HT-29 (cell line): ENCODE measurements at places on chromosomes 16 and 17.

DNA sequence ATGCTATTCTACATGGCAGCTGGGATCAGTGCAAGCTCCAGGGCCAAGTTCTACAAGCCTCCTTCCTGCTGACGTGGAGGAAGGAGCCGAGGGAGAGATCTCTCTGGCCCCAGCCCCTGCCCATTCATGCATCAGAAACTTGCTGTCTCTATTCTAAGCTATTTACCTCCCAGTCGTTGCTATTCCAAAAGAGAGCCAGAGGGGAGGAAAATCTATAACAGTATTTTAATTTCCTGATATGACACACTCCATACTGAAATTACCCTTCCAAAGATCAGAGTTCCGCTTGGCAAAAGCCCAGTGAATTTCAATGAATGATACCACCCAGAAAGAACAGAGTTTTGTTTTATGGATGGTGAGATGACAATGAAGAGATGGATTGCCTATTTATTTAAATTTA lies 133.4 kb downstream of the GRIN2A start:
- DNase-seq, result no peak

DNA sequence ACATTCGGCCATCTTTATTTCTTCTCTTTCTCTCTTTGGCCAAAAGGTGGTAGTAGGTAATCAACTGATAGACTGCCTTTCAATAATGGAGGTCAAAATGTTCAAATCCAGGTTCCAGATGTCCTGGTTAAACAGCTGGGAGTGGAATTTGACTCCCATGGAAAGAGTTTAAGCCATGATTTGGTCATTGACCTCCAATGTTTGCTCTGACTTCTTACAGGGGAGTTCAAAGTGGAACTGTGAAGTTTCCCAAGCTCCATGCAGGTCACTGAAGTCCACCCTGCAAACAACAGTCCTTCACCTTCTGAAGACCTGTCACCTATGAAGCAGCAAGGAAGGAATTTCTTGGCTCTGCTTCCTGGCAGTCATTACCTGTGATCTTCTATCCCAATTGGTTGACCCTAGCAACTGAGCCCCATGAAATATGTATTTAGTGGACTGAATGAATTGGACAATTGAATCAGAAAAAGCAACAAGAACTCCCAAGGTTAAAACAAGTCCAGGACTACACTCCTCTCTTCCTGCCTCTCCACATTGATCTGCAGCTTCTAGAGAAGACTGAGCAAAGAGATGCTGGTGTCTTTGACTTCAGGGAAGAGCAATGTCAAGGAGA lies 28.0 kb upstream of the SOX9 start:
- DNase-seq, result no peak

DNA sequence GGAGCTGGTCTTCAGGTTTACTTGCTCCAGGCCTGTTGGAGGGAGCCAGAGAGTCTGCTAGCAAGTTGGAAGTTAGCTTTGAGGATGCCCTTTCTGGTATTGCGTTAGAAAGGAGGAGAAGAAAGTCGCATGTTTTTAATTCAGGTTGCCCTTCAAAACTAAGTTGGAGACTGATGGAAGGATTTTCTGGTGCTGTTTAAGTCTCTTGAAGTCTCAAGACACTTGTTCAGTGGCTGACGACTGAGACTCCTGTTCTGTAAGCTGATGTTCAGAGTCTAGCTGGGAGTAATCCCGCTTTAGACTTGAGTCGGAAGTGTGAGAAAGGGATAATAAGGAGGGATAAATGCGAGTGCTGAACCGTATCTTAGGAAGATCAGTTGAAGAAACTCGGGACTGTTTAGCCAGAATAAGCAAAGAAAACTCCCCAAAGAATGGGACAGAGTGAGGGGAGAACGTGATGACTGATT lies 740 bp downstream of the AATF start:
- peak; percentile 79 for DNase-seq

GRCh38 chr16:3152277-3152990 lies 17.6 kb downstream of the ZNF213 start:
- DNase-seq, result peak; percentile 97

DNA sequence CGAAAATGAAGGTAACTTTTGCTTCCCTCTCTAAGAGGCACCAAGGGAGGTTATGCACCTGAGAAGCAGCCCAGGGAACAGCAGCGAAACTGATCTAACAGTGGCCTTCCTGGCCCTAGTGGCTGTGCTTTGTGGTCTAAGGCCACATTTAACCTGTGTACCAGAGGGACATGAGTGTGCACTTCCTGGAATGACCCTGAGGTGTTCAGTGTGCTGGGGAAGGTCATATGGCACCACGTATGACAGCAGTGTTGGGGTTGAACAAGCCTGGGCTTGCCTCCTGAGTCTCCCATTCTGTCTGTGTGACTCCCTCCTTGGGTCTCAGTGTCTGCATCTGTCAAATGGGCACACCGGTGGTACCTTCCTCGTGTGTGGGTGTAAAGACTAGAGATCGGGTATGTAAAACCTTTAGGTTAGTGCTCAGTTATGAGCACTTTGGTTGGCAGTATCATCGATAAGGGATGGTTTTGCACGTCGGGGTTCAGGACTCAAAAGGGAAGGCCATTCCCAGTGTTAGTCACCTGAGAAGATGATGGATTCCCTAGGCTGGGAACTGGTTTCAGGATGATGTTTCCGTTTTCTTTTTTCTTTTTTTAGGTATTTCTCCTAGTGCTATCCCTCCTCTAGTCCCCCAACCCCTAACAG lies 31.9 kb downstream of the PLCG2 start:
- no peak for DNase-seq

GRCh38 chr16:66948837-66949225 lies 12.2 kb upstream of the CES3 start:
- DNase-seq, result no peak

GRCh38 chr16:48602356-48603014 lies 7.5 kb downstream of the N4BP1 start:
- DNase-seq, result no peak

DNA sequence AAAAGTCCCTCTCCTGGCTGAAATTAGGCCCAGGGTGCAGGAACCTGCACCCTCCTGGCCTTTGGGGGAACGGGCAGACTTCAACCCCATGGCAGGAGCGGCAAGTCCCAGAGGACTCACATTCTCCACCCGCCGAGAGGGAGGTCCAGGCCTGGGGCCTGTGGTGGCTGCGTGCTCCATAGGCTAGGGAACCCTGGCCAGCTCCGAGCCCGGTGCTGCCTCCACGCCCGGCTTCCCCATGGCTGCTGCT lies 130 bp downstream of the CCDC78 start:
- DNase-seq, result no peak

DNA sequence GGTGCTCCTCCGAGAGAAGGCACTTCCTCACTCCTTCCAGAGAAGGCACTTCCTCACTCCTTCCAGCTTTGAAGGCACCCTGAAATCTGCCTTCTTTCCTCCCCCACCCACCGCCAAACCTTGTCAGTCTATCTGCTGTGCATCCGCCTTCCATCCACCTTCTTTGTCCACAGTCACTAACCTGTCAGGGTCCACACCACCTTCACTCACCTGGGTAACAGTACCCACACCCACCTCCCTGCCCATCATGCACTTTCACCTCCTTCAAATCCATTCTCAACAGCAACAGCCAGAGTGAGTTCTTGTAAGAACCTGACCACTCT lies 5.2 kb downstream of the CCDC102A start:
- DNase-seq, result no peak

- DNase-seq, result no peak
Measured at GRCh38 chr17:71710816-71711215, 410.0 kb upstream of the SOX9 start.

- DNase-seq, result no peak
Measured at GRCh38 chr16:67386861-67387455, 6.3 kb downstream of the TPPP3 start.

DNA sequence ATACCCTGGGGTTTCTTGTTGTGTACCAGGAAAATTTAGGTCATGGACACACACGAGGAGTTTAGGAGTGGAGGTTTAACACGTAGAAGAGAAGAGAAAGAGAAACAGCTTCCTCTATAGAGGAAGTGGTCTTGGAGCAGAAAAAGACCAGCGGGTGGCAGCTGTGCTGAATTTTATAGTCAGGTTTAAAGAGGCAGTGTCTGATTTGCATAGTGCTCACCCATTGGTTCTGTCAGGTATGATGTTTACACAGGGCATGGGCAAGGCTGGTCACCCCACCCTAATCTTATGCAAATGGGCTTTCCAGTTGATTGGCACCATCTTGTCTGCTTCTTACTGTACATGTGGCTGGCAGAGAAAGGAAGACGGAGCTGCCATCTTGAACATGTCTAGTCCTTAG lies 309.0 kb downstream of the CDH13 start:
- DNase-seq, result no peak

- no peak for DNase-seq
Measured at GRCh38 chr17:34377078-34377823, 14.2 kb upstream of the CCL1 start.

DNA sequence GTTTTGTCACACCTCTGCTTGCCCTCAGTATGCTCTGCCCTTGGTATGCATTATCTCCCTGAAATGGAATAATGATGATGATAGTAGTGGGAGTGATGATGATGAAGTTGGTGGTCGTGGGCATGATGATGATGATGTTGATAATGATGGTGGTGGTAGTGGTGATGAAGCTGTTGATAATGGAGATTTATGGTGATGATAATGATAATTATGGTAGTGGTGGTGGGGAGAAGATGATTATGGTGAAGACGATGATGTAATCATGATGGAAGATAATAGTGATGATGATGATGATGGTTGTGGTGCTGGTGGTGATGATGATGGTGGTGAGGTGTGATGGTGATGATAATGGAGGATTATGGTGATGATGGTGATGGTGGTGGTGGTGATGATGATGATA lies 390.1 kb upstream of the EEF2KMT start:
- DNase-seq, result no peak

DNA sequence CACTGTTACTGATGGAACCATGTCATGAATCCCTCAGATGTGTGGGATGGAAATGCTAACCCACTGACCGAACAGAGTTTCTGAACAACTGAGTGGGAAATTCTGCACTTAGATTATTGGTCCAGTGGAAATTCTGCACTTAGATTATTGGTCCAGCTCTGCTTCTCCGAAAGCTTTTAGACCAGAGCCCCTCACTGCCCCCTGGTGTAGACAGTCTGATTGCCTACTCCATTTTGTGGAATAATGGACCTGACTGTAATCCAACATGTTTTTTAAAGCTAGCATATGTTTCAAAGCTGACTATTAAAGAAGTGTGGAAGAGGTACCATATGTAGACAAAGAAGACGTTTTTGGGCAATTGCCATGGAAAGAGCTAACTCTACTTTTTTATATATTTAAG lies 50.3 kb upstream of the TBX2 start:
- DNase-seq, result peak; percentile 15

DNA sequence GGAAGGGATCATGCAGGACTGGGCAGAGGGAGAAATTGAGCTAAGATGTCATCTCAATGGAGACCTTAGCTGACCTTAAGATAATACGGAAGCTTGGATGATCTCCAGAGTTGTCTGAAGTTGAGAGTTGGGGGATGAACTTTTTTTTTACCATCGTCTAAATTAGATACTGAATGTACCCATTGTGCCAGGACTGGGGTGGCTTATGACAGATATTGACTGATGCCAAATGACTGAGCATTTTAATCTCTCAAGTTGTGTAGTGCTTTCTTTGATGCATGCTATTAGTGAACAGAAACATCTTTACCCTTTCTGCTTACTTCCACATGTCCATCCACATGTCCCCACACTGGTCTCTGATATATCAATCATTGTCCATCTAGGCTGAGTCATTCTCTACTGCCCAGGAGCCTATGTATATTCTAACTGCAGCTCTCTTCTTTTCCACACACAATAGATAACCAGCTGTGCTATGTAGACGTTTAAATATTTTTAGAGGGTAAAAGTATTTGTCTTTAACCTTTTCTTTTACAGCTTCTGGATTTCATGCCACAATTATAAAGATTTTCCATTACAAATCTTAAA lies 60.2 kb upstream of the ZKSCAN2 start:
- no peak for DNase-seq

DNA sequence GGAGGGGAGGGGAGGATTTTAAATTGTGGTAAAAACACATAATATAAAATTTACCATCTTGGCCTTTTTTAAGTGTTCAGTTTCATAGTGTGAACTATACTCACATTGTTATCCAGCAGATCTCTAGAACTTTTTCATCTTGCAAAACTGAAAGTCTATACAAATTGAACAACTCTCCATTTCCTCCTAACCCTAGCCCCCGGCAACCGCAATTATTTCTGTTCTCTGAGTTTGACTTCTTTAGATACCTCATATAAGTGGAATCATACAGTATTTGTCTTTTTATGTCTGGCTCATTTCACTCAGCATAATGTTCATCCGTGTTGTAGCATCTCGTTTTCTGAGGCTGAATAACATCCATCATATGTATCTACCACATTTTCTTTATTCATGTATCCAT lies 30.0 kb upstream of the MRTFB start:
- DNase-seq, result no peak

DNA sequence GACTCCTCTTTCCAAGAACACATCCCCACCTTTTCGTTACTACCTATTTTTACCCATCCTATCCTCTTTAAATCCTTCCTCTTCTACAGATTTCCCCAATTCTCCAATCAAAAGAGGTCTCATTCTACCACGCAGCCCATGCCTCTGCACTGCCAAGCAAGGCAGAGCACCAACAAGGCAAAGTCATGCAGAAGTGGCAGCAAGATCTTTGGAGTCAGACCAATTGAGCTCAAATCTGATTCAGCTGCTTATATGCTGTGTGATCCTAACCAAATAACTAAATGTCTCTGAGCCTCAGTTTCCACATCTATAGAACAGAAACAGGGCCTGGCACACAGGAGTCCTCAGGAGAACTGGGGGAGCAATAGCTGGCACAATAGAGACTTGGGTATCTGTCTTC lies 41.0 kb downstream of the TOM1L2 start:
- no peak for DNase-seq

DNA sequence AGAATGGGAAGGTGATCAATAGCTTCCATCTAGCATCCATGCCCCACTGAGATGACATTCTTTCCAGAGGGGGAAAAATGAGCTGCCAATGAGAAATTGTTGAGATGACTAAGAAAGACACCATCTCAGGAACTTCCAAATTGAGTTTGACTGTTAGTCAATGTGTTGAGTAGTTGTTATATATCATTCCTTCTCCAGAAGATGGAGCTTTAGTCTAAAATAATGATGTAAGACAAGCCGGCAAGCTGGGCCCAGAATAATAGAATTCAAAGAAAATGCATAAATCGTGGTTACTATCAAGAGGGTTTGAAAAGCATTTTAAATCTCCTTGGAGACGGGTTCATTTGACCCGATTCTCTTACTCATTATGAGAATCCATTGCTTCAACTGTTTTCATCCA lies 71.0 kb upstream of the ATF7IP2 start:
- no peak for DNase-seq

DNA sequence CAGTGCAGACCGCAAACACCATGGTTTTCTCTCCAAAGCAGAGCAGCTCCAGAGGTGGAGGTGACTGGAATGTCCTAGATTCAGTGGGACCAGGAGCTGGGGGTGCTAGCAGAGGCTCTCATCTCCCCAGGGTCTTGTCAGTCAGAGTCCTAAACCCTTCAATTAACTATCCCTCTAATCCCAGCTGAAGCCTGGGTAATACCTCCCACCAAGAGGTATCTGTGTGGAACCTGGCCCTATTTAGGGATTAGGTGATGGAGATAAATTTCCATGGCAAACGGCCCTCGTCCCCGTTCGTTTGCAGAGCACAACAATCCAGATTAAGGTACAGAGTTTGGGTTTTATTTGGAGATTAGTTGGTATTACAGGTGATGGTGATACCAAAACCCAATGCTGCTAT lies 1.8 kb downstream of the SEBOX start:
- DNase-seq, result no peak
